Sigmoid colon (tissue), 7 donors: ENCODE measurements at places on chromosomes 2 and 18. TPM values are rescaled to one million over a fixed set of nuclear protein-coding genes. Genes with fewer than 3 reads are reported as not detected.

DNA sequence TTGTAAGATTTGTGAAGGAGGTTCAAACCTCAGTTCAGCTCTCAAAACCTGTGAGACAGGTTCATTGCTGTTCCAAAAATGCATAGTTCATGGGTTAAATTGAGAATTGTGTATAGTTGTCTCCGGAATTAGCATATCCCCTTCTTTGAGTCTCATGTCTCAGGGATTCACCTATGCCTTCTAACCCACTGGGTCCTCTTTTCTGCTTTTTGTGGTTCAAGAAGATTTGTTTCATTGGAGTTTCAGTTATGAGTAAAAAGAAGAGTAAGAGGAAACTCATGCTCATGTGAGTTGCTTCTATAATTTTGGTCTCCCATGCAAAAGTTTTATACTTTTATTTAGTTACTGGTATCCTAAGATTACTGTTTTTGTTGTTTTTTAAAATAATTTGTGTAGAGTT is 1219.8 kb upstream of the ZEB2 start:
- H3K27me3 ChIP-seq, result no peaks in the 10 kb centered on the region
- H3K27ac ChIP-seq, result no peak overlapping the region
- no peak overlapping the region for H3K4me3 ChIP-seq
- DNase-seq, result no peak
- H3K4me1 ChIP-seq, result no peaks in the 10 kb centered on the region

Gene COL4A3
- 0.68 TPM for total RNA-seq

DNA sequence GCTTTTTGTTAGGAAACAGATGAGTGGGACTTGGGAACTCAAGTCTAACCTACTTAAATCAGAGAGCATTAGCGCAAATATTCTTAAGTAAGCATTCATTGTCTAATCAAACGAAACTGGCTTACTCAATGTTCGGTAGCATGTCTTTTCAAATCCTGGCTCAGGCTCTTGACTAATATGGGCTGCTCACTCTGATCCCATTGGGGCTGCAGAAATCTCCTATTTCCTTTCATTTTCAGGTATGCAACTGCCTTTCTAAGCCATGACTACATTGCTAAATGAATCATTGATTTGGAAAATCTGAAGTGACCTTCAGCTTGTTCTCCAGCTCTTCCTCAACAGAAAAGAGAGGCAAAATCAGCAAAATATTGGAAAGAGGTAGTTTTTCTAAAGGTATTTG is 2084.4 kb upstream of the PIK3C3 start:
- H3K27ac ChIP-seq, result no peak overlapping the region
- H3K27me3 ChIP-seq, result no peaks in the 10 kb centered on the region
- no peak overlapping the region for H3K4me3 ChIP-seq
- no peak for DNase-seq

- no peak for DNase-seq
- H3K4me1 ChIP-seq, result peaks cover 14% of the 10 kb centered on the region
- H3K36me3 ChIP-seq, result no peaks in the 10 kb centered on the region
- no peaks in the 10 kb centered on the region for H3K27me3 ChIP-seq
- H3K27ac ChIP-seq, result peak overlapping the region; percentile 20
Measured at GRCh38 chr2:134301928-134302260, 48.0 kb downstream of the MGAT5 start.

- no peak overlapping the region for H3K4me3 ChIP-seq
- H3K4me1 ChIP-seq, result no peaks in the 10 kb centered on the region
- no peak for DNase-seq
- H3K27me3 ChIP-seq, result no peaks in the 10 kb centered on the region
- no peaks in the 10 kb centered on the region for H3K36me3 ChIP-seq
Measured at GRCh38 chr2:234852941-234853340, 98.9 kb upstream of the SH3BP4 start.

Gene GRHL1
- 4.2 TPM for total RNA-seq

- H3K27ac ChIP-seq, result peak overlapping the region; percentile 99
- H3K4me3 ChIP-seq, result peak overlapping the region; percentile 83
- H3K36me3 ChIP-seq, result peaks cover 16% of the 10 kb centered on the region
- H3K27me3 ChIP-seq, result no peaks in the 10 kb centered on the region
Measured at GRCh38 chr2:24970483-24971285, 1.1 kb downstream of the DNAJC27 start.

DNA sequence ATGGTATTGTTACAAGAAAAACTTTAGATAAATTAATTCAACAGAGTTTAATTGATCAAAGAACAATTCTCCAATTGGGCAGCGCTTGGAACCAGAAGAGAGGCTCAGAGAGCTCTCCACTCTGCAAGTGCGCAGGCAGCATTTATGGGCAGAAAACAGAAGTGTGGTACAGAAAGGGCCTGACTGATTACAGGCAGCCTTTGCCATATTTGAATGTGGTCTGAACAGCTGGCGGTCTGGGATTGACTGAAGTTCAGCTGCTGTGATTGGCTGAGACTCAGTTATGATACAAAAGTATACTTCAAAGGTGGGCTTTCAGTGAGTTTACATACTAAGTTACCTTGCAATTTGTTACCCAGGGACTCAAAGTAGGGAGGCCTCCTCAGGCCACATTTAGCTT is 301.3 kb upstream of the ID2 start:
- H3K27ac ChIP-seq, result no peak overlapping the region
- H3K36me3 ChIP-seq, result no peaks in the 10 kb centered on the region
- no peak overlapping the region for H3K4me3 ChIP-seq
- H3K4me1 ChIP-seq, result no peaks in the 10 kb centered on the region
- H3K27me3 ChIP-seq, result no peaks in the 10 kb centered on the region

DNA sequence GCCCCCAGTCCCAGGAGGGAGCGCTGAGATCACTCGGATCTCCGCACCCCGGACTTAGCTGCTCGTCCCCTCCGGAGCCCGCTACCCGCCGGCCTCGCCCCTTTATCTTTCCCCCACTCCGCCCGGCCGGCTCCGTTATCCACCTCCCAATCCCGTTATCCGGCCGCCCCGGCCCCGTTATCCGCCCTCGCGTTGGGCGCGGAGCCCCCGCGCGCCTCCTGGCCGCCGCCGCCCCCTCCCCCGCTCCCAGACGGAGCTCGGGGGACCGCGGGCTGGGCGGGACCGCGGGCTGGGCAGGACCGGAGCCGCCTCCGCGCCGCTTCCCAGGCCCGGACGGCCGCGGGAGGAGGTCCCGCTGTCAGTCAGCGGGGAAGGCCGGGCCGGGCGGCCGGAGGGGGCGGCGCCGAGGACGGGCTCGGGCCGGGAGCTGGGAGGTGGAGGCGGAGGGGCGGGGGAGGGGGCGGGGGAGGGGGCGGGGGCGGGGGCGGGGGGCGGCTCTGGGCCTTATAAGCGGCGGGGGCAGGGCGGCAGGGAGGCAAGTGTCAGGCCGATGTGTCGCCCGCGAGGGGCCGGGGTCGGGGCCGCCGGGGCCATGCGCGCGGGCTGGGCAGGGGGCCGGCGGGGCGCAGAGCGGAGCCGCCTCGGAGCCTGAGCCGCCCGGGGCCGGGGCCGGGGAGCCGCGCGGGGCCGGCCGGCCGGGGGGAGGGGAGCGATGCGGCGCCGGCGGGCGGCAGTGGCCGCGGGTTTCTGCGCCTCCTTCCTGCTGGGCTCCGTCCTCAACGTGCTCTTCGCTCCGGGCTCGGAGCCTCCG is at the start of gene PKDCC:
Gene PKDCC, plus strand, starts transcription at position 534 of the 811 bp plus-strand sequence. Its CDS starts 179 bp downstream, at position 713.
- H3K4me1 ChIP-seq, result peaks cover 38% of the 10 kb centered on the region
- DNase-seq, result peak; percentile 95
- H3K4me3 ChIP-seq, result peak within 1 kb of the TSS; percentile 68

DNA sequence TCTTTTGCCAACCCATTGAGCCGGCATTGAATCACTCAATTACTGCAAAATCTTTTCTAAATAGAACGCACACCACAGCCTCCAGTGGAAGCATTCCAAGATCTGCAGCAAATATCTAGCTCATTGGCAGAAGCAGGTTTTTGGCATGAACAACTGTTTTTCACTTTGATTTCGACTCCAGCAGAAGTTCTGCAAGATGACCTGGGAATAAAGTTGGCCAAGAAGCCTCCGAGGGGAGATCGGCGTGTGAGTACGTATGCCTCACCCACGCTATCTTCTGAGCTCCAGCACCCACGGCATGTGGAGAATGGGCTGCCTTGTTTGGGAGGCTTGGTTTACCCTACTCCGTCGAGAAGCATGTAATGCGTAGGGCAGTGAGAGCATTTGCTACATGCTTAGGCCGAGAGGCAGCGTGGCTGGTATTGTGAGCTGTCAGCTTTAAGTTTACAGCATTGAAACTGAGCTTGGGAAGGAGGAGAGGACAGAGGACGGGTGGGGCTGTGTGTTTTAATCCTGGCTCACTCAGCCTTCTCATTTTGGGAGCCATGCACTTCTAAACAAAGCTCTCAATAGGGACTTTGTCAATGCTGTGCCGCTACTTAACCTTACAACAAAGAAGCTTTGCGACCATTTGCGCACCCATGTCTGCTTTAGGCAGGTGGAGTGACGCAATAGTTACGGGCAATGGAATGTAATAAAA is 10.5 kb downstream of the PCARE start:
- peaks cover 32% of the 10 kb centered on the region for H3K4me1 ChIP-seq
- no peaks in the 10 kb centered on the region for H3K27me3 ChIP-seq
- no peaks in the 10 kb centered on the region for H3K36me3 ChIP-seq
- H3K27ac ChIP-seq, result peak overlapping the region; percentile 30
- H3K4me3 ChIP-seq, result peak overlapping the region; percentile 13
- DNase-seq, result no peak

DNA sequence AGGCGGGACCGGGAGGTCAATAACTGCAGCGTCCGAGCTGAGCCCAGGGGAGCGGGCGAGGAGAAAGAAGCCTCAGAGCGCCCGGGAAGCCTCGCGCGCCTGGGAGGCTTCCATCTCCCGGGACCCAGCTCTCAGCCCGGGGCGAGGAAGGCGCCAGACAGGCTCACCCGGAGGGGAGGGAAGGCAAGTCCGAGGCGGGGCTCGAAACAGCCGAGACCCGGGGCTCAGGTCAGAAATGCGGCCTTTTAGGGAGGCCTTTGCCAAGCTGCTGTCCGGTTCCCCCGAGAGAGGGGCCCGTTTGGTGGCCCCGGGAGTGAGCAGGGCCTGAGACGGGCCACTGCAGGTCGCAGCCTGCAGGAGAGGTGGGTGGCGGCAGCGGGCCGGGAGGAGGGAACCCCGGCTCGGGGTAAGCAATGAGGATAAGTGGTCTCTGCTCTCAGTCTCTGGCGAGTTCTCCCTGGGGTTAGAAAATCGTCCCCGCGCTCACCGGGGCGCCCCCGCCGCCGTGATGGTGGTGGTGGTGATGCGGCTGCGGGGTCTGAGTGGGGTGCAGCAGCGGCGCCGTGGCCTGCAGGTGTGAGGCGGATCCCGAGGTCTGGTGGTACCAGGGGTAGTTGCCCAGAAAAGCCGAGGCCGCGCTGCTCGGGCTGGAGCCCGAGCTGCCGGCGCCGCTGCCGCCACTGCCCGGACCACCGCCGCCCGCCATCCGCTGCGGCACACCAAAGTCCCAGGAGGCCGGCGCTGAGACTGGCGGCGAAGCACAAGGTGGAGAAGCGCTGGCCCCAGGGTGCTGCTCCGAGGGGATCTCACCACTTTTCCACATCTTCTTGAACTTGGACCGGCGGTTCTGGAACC is 2.4 kb downstream of the DLX2 start:
- no peaks in the 10 kb centered on the region for H3K36me3 ChIP-seq
- peaks cover 100% of the 10 kb centered on the region for H3K27me3 ChIP-seq

DNA sequence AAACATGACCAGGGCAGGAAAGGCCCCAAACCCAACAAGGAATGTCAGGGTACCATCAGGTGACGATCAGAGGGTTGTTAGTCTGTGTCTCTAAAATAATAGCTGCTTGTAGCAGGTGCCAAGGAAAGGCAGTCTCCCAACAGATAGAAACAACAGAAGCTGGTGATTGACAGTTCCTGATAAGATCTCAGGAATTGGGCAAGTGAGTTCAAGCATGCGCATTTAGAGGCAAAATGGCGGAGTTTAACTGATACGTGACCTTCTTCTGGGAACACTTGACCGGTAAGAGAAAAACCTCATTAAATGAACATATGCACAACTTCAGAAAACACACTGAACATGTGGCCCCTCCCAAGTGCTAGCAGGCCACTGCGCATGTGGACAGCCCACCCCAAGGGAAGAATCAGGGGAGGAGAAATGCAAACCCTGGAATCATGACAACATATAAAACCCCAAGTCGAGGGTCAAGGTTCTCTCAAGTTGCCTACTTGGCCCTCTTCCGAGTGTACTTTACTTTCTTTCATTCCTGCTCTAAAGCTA is 664.9 kb downstream of the KCNJ3 start:
- H3K4me3 ChIP-seq, result no peak overlapping the region
- no peaks in the 10 kb centered on the region for H3K4me1 ChIP-seq
- H3K27ac ChIP-seq, result no peak overlapping the region
- no peak for DNase-seq
- H3K36me3 ChIP-seq, result no peaks in the 10 kb centered on the region

- H3K36me3 ChIP-seq, result no peaks in the 10 kb centered on the region
- H3K4me3 ChIP-seq, result no peak overlapping the region
Measured at GRCh38 chr18:48336332-48336731, 72.9 kb downstream of the ZBTB7C start.

Gene ABCG5
- total RNA-seq, result not detected

DNA sequence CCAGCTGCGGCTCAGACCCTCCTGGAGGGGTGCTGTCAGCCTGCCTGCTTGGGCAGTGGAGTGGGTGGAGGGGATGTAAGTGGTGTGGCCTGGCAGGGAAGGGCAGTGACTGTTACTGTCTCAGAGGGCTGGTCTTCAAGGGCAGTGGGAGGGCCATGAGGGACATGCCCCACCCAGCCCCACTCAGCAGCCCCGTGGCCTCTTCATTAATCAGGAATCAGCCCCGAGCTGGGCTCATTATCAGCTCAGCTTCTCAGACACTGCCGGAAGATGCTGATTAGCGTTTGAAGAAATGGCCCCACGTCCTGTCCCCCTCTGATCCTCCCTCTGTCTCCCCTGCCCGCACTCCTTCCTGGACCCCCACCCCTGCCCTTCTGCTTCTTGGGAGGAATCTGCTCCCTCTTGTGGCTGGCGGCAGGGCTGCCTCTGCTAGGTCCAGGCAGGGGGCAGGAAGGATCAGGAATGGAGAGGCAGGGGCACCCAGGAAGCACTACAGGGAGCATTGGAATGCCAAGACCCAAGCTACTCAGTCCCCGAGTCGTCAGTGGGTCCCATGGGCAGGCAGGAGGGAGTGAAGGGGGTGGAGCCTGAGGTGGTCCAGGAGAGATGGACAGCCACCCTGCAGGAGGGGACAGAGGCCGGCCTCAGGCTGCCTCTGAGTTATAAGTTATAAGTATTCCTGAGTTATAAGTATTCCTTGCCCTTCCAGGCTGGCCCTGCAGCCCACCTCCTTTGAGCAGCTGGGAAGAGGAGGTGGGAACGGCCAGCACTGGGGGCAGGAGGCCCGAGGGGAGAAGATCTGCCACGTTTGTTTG is 7.0 kb downstream of the ASIC4 start:
- no peaks in the 10 kb centered on the region for H3K36me3 ChIP-seq
- no peak for DNase-seq
- H3K27ac ChIP-seq, result peak overlapping the region; percentile 84
- no peak overlapping the region for H3K4me3 ChIP-seq
- H3K27me3 ChIP-seq, result no peaks in the 10 kb centered on the region
- peaks cover 31% of the 10 kb centered on the region for H3K4me1 ChIP-seq

Gene CNGA3
- 8.6 TPM for total RNA-seq

Gene SERPINB12
- not detected for total RNA-seq

- H3K4me1 ChIP-seq, result peaks cover 30% of the 10 kb centered on the region
- H3K27me3 ChIP-seq, result no peaks in the 10 kb centered on the region
- no peak overlapping the region for H3K4me3 ChIP-seq
- no peak for DNase-seq
Measured at GRCh38 chr2:68052717-68053422, 9.9 kb downstream of the C1D start.
